ENCODE measurements at places on chromosomes 2 and 18.

GRCh38 chr18:21897811-21898210, 157.2 kb downstream of the MIB1 start:
- DNase-seq, result peak; percentile 67

DNA sequence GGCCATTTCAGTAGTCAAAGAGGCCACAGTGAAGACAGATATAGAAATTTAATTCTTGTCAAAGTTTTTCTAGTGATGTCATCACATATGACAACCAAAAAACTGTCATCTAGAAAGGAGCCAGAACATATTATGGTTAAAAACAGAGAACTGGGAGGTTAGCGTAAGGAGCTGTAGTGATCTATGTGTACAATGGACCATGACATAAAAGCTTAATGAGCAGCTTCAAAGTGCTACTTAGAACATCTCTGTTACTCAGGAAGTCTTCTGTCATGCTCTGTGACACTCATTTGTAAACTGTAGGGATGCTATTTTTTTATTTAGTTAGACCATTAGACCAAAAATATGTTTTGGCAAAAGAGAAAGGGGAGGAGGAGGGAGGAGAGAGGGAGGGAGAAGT, 57.3 kb downstream of the CMPK2 start:
- no peak for DNase-seq

- peak; percentile 80 for DNase-seq
Observed at GRCh38 chr2:120576509-120577474, 158.9 kb upstream of the GLI2 start.

DNA sequence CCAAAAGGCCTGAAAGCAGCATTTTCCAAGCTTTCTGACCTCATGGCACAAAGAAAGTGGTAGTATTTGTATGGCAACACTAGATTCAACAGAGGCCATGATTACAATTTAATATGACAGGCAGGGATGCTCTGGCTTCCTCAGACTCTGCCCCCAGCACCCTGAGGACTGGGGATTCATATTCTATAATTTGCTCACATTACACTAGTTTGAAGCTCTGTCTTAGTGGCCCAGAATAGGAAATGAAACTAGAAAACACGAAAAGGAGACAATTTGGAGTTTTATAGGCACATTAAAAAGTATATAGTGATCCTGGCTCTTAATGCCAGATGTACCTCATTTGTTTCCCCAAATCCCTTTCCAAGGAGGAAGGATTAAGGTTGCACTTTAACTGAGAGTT, 173.0 kb upstream of the STK17B start:
- DNase-seq, result no peak

- DNase-seq, result no peak
Observed at GRCh38 chr2:30106543-30106942, 40.3 kb upstream of the YPEL5 start.

Measured in T47D (cell line).